ENCODE measurements at places on chromosomes 11 and 22. TPM values are rescaled to one million over a fixed set of nuclear protein-coding genes. Genes with fewer than 3 reads are reported as not detected.

C11orf21 gene
- not detected for total RNA-seq

- peaks cover 1% of the 10 kb centered on the region for H3K27me3 ChIP-seq
- peak within 1 kb of the TSS; percentile 83 for H3K27ac ChIP-seq
- H3K4me3 ChIP-seq, result peak within 1 kb of the TSS; percentile 90
Observed at GRCh38 chr11:67391304-67392182, at the start of gene RAD9A. RAD9A (plus strand) TSS chr11:67391986; CDS start chr11:67392045, 59 bp downstream.

LINC01488 gene
- not detected for total RNA-seq

DNA sequence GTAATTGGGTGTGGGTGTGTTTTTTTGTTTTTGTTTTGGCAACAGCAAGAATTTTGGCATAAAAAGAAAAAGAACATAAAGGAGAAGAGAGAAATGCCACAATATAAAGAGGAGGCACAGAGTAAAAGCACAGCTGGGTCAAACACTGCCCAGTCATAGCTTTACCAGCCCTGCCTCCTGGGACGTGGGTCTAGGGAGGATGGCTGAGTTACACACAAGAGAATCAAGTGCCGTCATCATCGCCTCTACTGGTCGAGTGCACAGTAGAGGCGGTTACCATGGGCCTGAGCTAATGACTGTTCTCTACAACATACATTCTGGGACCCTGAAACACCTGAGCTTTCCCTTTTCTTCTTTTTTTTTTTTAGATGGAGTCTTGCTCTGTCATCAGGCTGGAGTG lies 87.6 kb upstream of the BID start:
- H3K27ac ChIP-seq, result no peak overlapping the region
- H3K36me3 ChIP-seq, result peaks cover 5% of the 10 kb centered on the region
- no peaks in the 10 kb centered on the region for H3K4me1 ChIP-seq
- H3K27me3 ChIP-seq, result no peaks in the 10 kb centered on the region
- H3K4me3 ChIP-seq, result no peak overlapping the region

ST14 gene
- total RNA-seq, result not detected

DNA sequence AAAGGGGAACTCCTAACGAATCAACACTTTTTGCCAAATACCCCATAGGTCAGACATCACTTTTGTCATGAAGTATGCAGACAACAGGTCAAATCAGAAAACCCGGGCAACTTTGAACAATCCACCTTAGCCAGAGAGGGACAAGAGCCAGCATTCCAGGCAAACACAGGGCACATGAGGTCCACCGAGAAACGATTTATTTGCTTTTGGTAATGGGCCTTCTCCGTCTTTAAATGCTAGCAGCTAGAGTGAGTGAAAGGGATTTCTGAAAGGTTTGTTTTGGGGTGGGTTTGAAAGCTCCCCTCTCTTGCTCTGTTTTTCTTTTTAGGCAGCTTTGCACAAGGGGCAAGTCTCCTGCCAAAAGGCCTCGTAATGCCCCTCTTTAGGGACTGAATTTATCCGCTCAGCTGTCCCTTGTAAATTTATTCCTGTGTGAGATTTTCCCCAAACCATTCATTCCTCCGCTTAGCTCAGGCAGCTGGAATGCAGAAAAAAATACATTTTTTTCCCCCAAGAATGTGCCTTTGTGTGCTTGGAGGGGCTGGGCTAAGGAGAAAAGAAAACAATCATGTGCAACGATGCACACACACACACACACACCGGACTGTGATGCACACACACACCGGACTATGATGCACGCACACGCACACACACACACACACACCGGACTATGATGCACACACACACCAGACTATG lies 196.9 kb downstream of the SNX19 start:
- H3K27me3 ChIP-seq, result peaks cover 18% of the 10 kb centered on the region
- peaks cover 34% of the 10 kb centered on the region for H3K4me1 ChIP-seq
- peak overlapping the region; percentile 87 for H3K27ac ChIP-seq

GGTLC3 gene
- total RNA-seq, result not detected
